ENCODE measurements at places on chromosomes 11 and 22. TPM values are rescaled to one million over a fixed set of nuclear protein-coding genes. Genes with fewer than 3 reads are reported as not detected.

Gene TRIM68
- 19.3 TPM for total RNA-seq

Gene JAM3
- 152 TPM for total RNA-seq

Gene SNX32
- 0.69 TPM for total RNA-seq

Gene CALCA
- total RNA-seq, result not detected

Gene SLC25A1
- total RNA-seq, result 133 TPM

Gene SMIM35
- not detected for total RNA-seq

Gene MS4A3
- not detected for total RNA-seq

Gene OR10AG1
- total RNA-seq, result not detected

GRCh38 chr11:59193587-59194130, 19.1 kb downstream of the MPEG1 start:
- DNase-seq, result no peak

DNA sequence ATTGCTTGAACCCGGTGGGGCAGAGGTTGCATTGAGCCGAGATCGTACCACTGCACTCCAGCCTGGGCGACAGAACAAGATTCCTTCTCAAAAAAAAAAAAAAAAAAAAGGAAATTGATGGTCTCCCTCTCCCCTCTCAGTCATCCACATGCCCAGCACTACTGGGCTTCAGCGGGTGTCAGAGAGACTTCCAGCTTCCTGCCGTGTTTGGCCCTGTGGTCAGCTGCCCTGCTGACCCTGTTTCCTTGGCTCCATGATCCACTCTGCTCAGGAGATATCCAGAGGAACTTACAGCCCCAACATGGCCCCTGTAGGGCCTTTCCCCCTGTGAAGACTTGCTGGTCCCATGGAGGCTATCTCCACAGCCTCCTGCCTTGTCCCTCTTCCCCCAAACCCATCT, 6.1 kb upstream of the PNPLA3 start:
- peak; percentile 14 for DNase-seq

GRCh38 chr11:83158965-83159901, 2.3 kb downstream of the PCF11 start:
- DNase-seq, result no peak

DNA sequence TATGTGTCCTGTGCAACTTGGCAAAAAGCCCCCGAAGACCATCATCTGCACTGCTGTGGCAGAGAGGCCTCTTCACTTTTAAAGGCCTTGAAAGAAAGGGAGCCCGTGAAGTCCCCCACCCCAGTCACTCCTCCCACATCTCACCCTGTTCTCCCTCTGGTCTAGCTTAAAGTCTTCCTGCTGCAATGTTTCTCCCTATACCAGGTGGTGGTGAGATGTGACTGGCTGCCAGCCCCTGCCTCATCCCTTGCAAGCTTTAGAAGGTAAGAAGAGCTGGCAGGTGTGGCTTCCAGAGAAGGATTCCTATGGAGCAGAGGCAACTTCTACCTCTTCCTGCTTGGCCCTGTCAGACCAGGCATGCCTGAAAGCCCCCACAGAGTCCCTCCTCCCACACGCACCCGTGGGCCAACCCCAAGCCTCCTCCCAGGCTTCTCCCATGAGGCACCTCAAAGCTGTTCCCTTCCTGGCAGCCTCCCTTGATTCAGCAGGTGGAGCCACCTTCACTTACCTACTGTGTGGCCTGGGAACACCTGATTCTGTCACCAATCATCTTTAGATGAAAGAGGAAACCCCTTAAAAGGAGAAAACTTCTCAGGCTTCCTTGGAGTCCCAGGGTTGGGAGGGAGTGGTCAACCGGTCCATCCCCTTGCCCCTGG, 4.0 kb upstream of the TRIM29 start:
- no peak for DNase-seq

- DNase-seq, result no peak
These were observed 229.3 kb downstream of the BRD1 start for GRCh38 chr22:49598338-49598737.

DNA sequence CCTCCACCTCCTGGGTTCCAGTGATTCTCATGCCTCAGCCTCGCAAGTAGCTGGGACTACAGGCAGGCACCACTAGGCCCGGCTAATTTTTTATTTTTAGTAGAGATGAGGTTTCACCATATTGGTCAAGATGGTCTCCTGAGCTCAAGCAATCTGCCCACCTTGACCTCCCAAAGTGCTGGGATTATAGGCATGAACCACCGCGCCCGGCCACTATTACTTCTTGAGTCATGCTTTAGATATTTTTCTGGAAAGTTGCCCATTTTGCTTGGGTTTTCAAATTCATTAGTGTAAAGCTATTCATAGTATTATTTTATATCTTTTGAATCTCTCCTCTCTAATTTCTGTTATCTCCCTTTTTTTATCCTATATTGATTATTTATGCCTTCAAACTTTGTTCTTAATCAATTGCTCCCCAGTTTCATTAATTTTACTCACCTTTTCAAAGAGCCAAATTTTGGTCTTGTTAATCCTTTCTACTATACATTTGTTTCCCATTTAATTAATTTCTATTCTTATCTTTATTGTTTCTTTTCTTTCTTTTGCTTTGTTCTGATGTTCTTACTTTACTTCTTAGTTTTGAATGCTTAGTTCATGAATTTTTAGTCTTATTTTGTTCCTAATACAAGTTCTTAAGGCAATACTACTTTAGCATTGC, 10.3 kb upstream of the RAC2 start:
- peak; percentile 69 for DNase-seq

DNA sequence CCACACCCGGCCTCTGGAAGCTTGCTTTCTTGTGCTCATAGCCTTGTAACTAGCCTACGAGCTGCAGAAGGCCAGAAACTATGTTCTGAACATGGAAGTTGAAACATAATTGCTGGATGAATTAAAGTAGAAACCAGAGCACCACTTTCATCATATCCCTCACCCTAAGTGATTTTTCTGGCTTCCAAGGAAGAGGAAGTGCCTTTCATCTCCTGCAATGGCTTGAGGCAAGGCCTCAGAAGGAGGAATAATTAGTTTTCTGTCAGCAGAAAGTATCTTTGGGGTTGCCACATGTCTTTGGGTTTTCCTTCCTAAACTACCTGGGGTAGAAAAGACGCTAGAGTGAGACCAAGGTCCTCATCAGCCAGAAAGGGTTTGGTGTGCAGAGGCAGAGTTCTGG, 14.5 kb downstream of the RPL27A start:
- no peak for DNase-seq

GRCh38 chr11:74322667-74323066, 11.2 kb upstream of the P4HA3 start:
- DNase-seq, result no peak

- no peak for DNase-seq
These were observed 92.0 kb upstream of the KCNQ1OT1 start for GRCh38 chr11:2791521-2792380.

DNA sequence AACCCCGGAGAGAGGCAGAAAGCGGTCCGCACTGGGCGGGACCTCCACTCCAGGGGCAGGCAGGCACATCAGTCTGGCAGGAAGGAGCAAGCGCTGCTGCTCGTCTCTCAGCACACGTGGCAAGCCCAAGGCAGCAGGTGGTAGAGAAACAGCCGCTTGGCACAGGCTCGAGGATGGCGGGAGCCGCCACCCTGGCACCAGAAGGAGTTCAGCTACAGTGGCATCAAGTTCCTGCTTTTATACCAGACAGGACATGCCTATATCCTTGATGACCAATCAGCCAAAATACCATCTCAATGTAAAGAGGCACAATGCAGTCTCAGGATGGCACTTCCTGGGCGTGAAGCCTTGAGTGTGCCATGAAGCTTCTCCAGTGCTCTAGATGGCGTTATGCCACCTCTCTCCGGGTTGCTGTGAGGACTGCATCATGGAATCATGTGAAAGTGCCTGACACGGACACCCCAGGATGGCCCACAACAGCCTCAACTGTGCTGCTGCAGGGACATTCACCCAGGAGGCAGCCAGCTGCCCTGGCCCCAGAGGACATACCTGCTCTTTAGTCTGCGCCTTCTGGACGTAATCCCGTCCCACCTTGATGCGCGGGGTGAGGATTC, 64.8 kb downstream of the APOL1 start:
- DNase-seq, result no peak

- no peak for DNase-seq
These were observed 73.7 kb downstream of the RTL6 start for GRCh38 chr22:44424359-44424682.

GRCh38 chr11:64436000-64436399, 77.0 kb downstream of the RPS6KA4 start:
- DNase-seq, result no peak

DNA sequence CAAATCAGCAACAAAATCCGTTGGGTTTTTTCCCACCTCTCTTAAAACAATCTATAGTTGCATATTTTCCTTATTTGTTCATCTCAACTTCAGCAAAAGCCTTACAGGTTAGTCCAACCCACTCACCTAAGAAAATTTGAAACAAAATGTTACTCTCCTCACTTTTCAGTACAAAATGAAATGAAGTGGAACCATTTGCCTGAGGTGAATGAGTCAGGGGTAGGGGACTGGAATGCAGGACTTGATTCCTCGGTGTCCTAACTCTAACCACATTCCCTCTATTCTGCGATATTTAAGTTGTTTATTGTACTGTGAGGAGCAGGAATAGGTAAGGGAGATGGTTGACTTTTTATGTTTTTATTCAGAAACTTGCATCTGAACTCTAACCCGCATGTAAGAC, 16.4 kb downstream of the ATP5MG start:
- no peak for DNase-seq

- DNase-seq, result no peak
These were observed 77.3 kb upstream of the ANO5 start for GRCh38 chr11:22115470-22116029.

All from LHCN-M2 (cell line).